ENCODE measurements at places on chromosomes 6 and 20.
A peak's percentile ranks its signal among the peaks of the same experiment; 100 is the strongest.

DNA sequence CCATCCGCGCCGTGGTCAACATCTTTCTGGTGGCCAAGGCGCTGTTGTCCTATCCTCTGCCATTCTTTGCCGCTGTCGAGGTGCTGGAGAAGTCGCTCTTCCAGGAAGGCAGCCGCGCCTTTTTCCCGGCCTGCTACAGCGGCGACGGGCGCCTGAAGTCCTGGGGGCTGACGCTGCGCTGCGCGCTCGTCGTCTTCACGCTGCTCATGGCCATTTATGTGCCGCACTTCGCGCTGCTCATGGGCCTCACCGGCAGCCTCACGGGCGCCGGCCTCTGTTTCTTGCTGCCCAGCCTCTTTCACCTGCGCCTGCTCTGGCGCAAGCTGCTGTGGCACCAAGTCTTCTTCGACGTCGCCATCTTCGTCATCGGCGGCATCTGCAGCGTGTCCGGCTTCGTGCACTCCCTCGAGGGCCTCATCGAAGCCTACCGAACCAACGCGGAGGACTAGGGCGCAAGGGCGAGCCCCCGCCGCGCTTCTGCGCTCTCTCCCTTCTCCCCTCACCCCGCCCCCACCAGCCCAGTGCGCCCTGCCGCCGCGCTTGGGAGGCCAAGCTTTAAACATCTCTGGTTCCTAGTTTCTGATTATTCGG lies 4.0 kb downstream of the SLC32A1 start:
- peak; percentile 73 for DNase-seq

DNA sequence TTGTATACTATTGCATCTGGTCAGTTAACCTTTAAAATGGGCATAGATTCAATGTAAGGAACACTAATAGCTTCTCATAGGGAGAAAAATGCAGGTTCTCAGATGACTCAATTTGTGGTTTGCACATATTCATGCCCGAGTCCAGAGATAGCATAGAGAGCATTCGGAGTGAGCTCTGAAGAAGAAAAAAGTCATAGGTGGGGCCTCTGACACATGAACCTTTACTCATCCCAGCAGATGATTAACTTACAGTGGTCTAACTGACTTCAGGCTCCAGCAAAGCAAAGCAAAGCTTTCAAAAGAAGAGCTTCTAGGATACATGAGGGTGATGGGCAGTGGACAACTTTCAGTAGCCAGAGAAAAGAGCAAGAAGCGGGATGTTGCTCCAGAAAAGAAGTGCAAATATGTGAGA lies 55.3 kb upstream of the BTN3A2 start:
- no peak for DNase-seq

GRCh38 chr6:120700001-120700400 lies 634.3 kb downstream of the TBC1D32 start:
- DNase-seq = no peak

GRCh38 chr20:43397147-43397546 lies 60.5 kb upstream of the SRSF6 start:
- no peak for DNase-seq

- DNase-seq = no peak
Observed at GRCh38 chr6:135880066-135880972, 28.8 kb downstream of the PDE7B start.

- DNase-seq = no peak
Observed at GRCh38 chr6:28695715-28696114, 170.0 kb downstream of the GPX5 start.

- DNase-seq = no peak
Observed at GRCh38 chr6:89290401-89291155, 24.5 kb downstream of the GABRR2 start.

DNA sequence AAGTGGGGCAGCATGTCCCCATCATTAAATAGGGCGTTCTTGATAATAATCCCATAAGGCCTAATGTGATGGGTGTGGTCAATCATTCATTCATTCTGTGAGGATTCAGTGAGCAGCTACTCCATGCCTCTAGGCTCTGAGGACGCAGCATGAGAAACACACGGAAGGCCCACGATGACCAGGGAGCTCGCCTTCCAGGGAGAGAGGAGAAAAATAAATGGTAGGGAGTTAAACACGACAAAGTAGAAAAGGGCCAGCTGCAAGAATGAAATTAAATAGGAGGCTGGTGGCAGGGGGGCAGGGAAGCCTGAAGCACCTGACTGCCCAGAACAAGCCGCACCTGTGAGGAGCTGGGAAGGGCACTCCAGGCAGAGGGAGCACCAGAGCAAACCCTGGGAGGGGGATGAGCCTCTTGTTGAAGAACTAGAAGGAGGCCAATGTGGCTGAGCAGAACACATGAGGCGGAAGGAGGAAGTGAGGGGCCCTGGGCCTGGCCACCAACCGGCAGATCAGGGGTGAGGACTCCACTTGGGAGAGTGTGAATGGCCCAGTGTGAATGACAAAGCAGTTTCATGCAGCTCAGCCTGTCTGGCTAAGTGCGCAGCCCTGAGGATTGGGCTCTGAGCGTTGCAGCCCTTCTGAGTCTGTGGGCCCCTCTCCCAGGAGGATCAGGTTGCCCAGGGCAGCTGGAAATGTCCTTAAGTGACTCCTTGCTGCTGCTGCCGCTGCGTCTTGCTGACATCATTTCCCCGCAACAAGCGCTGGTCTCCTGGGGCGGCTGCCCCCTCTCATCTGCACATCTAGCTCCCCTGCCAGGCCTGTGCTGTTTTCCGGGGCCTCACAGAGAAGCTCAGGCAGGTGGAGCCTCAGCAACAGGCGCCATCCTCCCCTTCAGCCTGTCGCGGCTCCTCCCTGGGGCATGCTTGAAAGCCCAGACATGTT lies 99.9 kb downstream of the CDH26 start:
- DNase-seq = peak; percentile 63

DNA sequence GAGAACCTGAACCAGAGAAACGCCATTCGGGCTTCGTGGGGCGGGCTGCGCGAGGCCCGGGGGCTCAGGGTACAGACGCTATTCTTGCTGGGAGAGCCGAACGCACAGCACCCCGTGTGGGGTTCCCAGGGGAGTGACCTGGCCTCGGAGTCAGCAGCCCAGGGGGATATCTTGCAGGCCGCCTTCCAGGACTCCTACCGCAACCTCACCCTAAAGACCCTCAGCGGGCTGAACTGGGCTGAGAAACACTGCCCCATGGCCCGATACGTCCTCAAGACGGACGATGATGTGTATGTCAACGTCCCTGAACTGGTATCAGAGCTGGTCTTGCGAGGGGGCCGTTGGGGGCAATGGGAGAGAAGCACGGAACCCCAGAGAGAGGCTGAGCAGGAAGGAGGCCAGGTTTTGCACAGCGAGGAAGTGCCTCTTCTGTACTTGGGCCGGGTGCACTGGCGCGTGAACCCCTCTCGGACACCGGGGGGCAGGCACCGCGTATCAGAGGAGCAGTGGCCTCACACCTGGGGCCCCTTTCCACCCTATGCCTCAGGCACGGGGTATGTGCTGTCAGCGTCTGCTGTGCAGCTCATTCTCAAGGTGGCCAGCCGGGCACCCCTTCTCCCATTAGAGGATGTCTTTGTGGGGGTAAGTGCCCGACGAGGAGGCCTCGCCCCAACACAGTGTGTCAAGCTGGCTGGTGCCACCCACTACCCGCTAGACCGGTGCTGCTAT lies 904 bp downstream of the B3GALT4 start:
- peak; percentile 82 for DNase-seq

- DNase-seq = no peak
Observed at GRCh38 chr6:137159912-137160311, 13.5 kb downstream of the IL22RA2 start.

- DNase-seq = no peak
Observed at GRCh38 chr20:52852714-52853113, 119.4 kb upstream of the TSHZ2 start.

DNA sequence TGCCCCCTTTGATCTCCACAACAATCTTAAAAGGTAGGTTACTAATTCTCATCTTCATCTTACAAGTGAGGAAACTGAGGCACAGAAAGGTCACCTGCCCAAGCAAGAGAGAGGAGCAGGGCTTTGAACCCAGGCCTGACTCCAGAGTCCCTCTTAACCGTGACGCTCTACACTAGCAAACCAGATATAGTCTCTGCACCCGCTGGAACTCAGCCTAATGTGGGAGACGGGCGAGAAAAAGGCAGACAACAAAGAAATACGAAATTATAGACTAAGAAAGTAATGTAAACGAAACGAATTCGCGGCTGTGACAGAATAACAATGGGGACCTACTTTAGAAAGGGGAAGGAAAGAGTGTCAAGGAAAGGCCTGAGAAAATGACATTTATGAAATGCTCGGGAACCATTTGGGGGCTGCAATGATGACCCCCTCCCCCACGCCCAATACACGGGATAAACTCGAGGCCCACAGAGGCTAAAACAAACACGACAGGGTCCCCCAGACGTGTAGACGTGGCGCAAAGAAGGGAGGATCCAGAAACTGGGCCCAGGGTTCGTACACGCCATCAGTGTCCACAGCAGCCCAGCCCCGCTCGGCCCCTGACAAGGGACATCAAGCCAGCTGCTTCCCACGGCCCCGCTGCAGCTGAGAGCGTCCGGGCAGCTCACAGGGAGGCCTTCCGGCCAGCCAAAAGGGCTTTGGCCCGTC lies 637 bp downstream of the TRPC4AP start:
- DNase-seq = no peak

DNA sequence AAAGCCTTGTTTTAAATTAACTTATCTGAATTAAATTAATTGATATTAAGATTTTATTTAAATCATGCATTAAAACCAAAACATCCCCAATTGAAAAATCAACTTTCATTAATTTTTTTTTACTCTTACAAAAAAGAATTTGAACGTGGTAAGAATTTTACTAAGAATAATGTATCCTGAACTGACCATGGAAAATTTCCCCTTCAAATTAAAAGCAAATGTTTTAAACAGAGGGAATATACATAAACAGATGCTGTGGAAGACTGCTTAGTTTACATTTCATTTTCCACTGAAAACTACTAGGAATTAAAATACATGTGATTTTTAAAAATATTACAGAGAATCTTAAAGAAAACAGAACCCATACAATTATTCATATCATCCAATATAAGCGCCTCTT lies 2.3 kb downstream of the RNF24 start:
- DNase-seq = no peak

DNA sequence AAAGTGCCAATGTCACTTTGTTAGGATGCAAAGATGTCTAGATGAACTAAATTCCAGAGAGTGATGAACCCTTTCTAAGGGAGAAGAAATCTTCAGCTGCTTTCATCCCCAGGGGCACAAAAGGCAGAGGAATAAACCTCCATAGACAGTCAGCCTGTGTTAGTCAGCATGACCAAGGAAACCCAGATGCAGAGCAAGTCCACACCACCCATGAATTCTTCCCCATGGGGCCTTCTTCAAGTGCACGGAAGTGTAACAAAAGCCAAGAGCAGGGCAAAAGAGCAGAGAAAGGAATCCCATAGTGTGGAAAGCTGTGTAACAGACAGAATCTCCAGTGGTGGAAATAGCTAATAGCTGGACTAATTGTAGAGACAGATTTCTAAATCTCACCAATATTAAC lies 50.0 kb downstream of the DCDC2 start:
- DNase-seq = no peak

DNA sequence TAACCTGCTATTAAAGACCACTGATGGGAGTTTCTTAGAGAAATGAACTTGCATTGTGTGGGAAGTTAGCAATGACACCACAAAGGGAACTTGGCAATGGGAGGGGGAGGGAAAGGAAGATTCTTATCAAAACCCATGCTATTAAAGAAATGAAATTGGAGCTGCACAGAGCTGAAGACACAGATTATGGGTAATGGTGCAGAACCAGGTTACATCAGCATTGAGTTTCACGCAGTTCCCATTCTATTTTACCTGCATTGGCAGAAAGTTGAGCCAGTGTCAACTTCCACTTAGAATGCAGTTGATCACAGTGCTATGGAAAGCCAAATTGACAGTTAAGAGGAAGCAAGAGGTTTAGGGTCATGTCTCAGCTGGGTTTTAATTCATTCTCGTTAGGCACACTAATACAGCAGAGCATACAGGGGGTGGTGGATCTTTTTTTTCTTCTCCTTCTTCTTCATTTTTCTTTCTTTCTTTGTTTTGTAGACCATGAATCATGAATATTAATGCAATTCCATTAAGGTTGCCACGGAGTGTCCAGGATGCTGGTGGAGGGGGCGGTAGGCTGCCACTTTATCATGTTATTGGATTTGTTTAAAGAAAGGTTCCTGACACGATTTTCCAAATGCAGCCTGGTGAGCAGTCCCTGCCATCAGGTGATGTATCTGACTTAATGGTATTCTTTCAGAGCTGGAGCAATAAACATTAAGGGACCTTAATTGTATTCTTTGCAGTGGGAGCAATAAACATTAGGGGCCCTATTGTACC lies 1092.0 kb upstream of the MAP3K7 start:
- no peak for DNase-seq

- DNase-seq = no peak
Observed at GRCh38 chr20:58135441-58136148, 92.9 kb downstream of the ANKRD60 start.

GRCh38 chr20:50624351-50625016 lies 66.9 kb downstream of the RIPOR3 start:
- peak; percentile 46 for DNase-seq

GRCh38 chr6:158023597-158023939 lies 41.9 kb downstream of the SYNJ2 start:
- no peak for DNase-seq

GRCh38 chr6:25670208-25670607 lies 18.2 kb downstream of the SCGN start:
- no peak for DNase-seq

DNA sequence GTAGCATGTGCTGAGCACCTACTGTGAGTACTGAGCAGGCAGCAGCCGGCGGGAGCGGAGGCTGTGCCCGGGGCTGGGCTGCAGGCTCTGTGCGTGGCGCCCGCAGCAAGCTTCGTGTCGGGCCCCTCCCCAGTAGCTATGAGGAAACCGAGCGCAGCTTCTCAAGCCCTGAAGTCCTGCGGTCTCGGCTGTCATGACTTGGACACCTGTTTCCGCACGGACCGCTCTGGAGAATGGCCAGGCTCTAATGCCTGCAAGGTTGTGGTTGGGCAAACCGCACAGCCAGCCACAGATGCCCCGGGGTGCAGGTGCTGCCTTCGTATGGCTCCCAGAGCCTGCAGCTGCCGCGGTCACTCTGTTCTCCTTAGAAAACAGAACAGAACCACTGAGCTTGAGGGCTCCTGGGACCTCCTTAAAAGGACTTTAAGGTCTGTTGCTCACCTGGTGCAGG lies 33.7 kb downstream of the PYGB start:
- no peak for DNase-seq

- no peak for DNase-seq
Observed at GRCh38 chr20:60648556-60648955, 603.5 kb upstream of the CDH4 start.

GRCh38 chr6:118712969-118713368 lies 61.6 kb upstream of the CEP85L start:
- DNase-seq = no peak

- no peak for DNase-seq
Observed at GRCh38 chr6:26552205-26552604, 14.0 kb downstream of the HMGN4 start.

GRCh38 chr6:118708055-118708454 lies 56.7 kb upstream of the CEP85L start:
- DNase-seq = no peak

GRCh38 chr20:1933465-1933870 lies 38.3 kb downstream of the SIRPA start:
- DNase-seq = no peak

GRCh38 chr6:12009876-12010634 lies 2.1 kb upstream of the HIVEP1 start:
- peak; percentile 20 for DNase-seq

- DNase-seq = no peak
Observed at GRCh38 chr6:12138936-12139335, 126.8 kb downstream of the HIVEP1 start.

GRCh38 chr20:63628246-63628975 lies 1.5 kb upstream of the GMEB2 start:
- DNase-seq = peak; percentile 59

GRCh38 chr6:35512006-35512405 lies 690 bp downstream of the TULP1 start:
- DNase-seq = peak; percentile 90

GRCh38 chr6:38517005-38517404 lies 122.7 kb downstream of the BTBD9 start:
- DNase-seq = no peak
